ENCODE measurements at places on chromosomes 12 and 14. TPM values are rescaled to one million over a fixed set of nuclear protein-coding genes. Genes with fewer than 3 reads are reported as not detected.

The CCDC60 gene
- total RNA-seq: not detected

The ENDOU gene
- total RNA-seq: 0.30 TPM

The NCOR2 gene
- total RNA-seq: 218 TPM

The SLC17A8 gene
- not detected for total RNA-seq

- no peaks in the 10 kb centered on the region for H3K36me3 ChIP-seq
- no peaks in the 10 kb centered on the region for H3K27me3 ChIP-seq
- H3K27ac ChIP-seq: no peak overlapping the region
- H3K4me1 ChIP-seq: peaks cover 10% of the 10 kb centered on the region
- DNase-seq: no peak
These were observed 96.1 kb downstream of the SCN8A start for GRCh38 chr12:51687177-51687576.
